Fibroblast of mammary gland (primary cell): ENCODE measurements at places on chromosomes 2 and 18.
A peak's percentile ranks its signal among the peaks of the same experiment; 100 is the strongest.

GRCh38 chr2:10981941-10982431 lies 70.3 kb downstream of the KCNF1 start:
- no peak for DNase-seq

DNA sequence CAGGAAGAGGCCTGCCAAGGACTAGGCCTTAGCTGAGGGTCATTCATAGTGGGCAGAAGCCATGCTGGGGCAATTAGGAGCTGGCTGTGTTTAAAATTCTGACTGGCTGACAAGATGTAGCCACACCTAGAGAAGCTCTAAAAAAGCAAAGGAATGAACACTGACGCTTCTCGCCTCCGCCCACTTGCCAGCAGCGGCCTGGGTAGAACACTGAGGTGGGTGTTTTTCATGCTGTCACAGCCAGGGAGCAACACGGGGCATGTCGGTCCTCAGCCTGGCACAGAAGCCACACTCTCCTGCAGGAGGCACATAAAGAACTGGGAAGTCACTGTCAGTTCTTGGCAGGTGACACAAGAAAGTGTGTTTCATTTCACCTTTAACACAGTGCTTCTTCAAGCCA lies 10.4 kb downstream of the CHST10 start:
- no peak for DNase-seq

- DNase-seq = peak; percentile 99
These were observed 80.4 kb downstream of the EPB41L3 start for GRCh38 chr18:5463390-5463789.

GRCh38 chr2:105849431-105850179 lies 104.9 kb downstream of the NCK2 start:
- DNase-seq = no peak

DNA sequence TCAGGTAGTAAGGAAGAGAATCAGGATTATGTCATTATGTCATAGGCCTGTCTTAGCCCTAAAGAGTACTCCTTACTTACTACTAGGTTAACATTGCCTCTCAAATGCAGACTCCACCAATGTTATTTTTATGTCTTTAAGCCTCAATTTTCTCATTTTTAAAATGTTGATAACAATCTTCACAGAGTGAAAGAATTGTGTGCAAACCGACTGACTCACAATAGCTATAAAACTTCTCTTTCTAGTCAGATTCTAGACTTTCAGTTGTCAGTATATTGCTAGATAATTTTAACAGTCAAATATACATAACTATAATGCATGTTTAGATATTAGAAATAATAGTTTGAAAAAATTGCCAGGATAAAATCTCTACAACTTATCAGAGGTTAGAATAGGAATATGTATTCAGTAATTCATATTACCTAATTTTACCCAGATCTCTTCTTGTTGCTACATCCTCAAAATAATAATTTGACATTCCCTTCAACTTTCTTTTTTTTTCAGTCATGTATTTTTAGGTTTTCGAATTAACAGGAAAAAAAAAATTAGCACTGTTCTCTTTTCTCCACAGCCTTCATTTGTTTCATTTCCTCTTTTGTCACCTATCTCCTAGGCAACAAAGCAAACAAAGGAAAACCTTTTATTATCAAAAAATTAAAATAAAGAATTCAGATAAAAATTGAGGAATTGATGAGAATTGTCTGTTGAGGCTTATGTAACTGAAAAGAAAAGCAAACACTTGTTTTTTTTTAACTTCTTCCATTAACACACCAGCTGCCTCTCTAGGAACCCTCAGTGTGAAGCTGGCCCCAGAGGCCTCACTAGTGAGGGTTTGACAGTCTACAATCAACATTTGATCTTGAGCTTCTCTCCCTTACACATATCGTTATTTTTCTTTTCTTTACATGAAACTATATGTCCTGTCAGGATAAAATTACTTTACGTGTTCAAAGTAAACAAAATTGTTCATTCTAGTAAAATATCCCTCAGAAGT lies 279.0 kb downstream of the CALCRL start:
- no peak for DNase-seq

- no peak for DNase-seq
These were observed 11.2 kb downstream of the GAREM2 start for GRCh38 chr2:26184121-26184520.

DNA sequence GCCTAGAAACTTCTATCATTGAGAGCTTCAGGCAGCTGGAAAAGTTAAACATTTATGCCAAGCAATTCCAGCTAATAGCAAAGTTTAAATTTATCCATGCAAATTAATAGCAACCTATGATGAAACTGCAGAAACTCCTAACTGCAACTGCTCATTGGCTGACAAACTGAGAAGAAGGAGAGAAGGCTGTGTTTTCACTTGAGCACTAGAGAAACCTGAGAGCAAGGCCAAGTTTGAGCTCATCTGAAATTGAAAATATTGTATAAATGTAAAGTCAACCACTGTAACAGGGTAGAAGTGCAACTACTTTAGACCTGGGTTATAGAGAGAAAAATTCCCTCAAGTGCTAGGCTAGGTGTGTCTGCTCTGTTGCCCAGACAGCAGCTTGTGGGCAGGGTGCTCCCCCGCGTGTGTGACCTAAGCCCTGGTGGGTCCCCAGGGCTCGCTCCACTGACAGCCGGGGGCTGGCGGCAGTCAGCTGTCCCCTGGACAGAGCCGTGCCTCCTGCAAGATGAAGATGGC lies 50.2 kb downstream of the CABYR start:
- DNase-seq = no peak

- no peak for DNase-seq
These were observed 18.9 kb downstream of the INPP4A start for GRCh38 chr2:98463551-98463971.
